ENCODE measurements at places on chromosomes 7 and 10. TPM values are rescaled to one million over a fixed set of nuclear protein-coding genes. Genes with fewer than 3 reads are reported as not detected.

DNA sequence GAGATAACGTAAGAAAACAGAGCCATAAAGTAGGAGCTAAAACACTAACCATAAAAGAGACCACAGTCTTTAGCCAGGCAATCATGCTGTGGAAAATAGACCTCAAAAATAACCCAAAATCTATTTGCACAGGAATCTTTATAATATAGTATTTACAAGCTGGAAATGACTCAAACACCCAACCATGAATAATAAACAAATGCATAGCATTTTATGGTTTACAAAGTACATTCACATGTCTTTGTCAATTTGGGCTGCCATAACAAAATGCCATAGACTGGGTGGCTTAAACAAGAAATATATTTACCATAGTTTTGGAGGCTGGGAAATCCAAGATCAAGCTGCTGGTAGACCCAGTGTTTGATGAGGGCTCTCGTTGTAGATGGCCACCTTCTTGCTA, 65.5 kb upstream of the GRB10 start:
- no peak for DNase-seq
- H3K27me3 ChIP-seq: no peaks in the 10 kb centered on the region
- no peaks in the 10 kb centered on the region for H3K36me3 ChIP-seq
- H3K4me1 ChIP-seq: no peaks in the 10 kb centered on the region
- H3K4me3 ChIP-seq: no peak overlapping the region

- no peak overlapping the region for H3K4me3 ChIP-seq
- no peaks in the 10 kb centered on the region for H3K27me3 ChIP-seq
- H3K27ac ChIP-seq: no peak overlapping the region
- DNase-seq: no peak
Measured at GRCh38 chr10:3745521-3745920, 39.5 kb downstream of the KLF6 start.

GRCh38 chr7:69896121-69896520, 297.8 kb downstream of the AUTS2 start:
- H3K27me3 ChIP-seq: no peaks in the 10 kb centered on the region
- no peaks in the 10 kb centered on the region for H3K4me1 ChIP-seq
- no peaks in the 10 kb centered on the region for H3K36me3 ChIP-seq

- H3K4me1 ChIP-seq: no peaks in the 10 kb centered on the region
- H3K27ac ChIP-seq: no peak overlapping the region
- DNase-seq: no peak
- H3K4me3 ChIP-seq: no peak overlapping the region
- peaks cover 75% of the 10 kb centered on the region for H3K27me3 ChIP-seq
- no peaks in the 10 kb centered on the region for H3K36me3 ChIP-seq
Measured at GRCh38 chr10:101257084-101257483, 27.8 kb upstream of the LBX1 start.

- H3K36me3 ChIP-seq: no peaks in the 10 kb centered on the region
- no peak for DNase-seq
- H3K4me3 ChIP-seq: no peak overlapping the region
- no peaks in the 10 kb centered on the region for H3K4me1 ChIP-seq
- no peaks in the 10 kb centered on the region for H3K27me3 ChIP-seq
Measured at GRCh38 chr10:19595212-19595845, 220.9 kb upstream of the PLXDC2 start.

DNA sequence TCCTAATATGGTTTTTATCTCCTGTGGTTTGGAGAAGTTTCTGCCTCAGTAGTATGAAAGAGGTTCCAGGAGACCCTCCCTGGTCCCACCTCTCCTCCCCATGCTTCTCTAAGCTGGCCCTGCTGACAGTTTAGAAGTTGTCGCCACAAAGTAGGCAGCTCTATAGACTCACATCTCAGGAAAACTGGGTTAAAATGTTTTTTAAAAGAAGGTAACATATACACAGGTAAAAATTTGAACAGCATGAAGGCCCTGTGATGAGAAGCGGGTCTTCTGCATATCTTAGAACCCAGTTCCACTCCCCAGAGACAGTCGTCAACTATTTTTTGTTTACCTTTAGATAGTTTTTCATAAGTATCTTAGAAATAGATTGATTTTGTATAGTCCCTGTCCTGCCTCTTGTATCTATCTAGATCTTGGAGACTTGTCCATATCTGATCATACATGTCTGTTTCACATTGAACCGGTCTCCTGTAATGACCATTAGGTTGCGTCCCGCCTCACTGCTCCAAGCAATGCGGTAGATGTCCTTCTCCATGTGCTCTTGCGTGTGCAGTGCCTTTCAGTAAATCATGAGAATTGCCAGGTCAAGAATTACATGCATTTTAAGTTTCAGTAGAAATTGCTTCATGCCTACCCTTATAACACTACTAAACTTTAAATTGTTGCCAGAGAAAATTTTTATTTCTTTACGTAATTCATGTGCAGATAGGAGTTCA, 2.2 kb downstream of the DUSP5 start:
- peaks cover 1% of the 10 kb centered on the region for H3K36me3 ChIP-seq
- H3K4me1 ChIP-seq: peaks cover 75% of the 10 kb centered on the region
- peak overlapping the region; percentile 90 for H3K27ac ChIP-seq
- no peak for DNase-seq
- H3K4me3 ChIP-seq: peak overlapping the region; percentile 59

- DNase-seq: no peak
- H3K27ac ChIP-seq: no peak overlapping the region
- peaks cover 7% of the 10 kb centered on the region for H3K4me1 ChIP-seq
- H3K4me3 ChIP-seq: no peak overlapping the region
- H3K36me3 ChIP-seq: no peaks in the 10 kb centered on the region
Measured at GRCh38 chr7:128427289-128427891, 17.6 kb upstream of the IMPDH1 start.

- DNase-seq: no peak
- peaks cover 2% of the 10 kb centered on the region for H3K36me3 ChIP-seq
- peak overlapping the region; percentile 88 for H3K27ac ChIP-seq
- H3K4me3 ChIP-seq: peak overlapping the region; percentile 44
- H3K4me1 ChIP-seq: peaks cover 74% of the 10 kb centered on the region
- H3K27me3 ChIP-seq: no peaks in the 10 kb centered on the region
Measured at GRCh38 chr7:44639671-44640321, 33.4 kb downstream of the OGDH start.

- no peaks in the 10 kb centered on the region for H3K27me3 ChIP-seq
- no peaks in the 10 kb centered on the region for H3K36me3 ChIP-seq
- no peak overlapping the region for H3K27ac ChIP-seq
- no peak for DNase-seq
- no peak overlapping the region for H3K4me3 ChIP-seq
- no peaks in the 10 kb centered on the region for H3K4me1 ChIP-seq
Measured at GRCh38 chr10:78886129-78886528, 182.6 kb upstream of the ZMIZ1 start.

GRCh38 chr10:132858121-132859081, 72.5 kb upstream of the NKX6-2 start:
- peak; percentile 54 for DNase-seq
- no peaks in the 10 kb centered on the region for H3K36me3 ChIP-seq
- no peak overlapping the region for H3K4me3 ChIP-seq
- H3K4me1 ChIP-seq: peaks cover 11% of the 10 kb centered on the region

DNA sequence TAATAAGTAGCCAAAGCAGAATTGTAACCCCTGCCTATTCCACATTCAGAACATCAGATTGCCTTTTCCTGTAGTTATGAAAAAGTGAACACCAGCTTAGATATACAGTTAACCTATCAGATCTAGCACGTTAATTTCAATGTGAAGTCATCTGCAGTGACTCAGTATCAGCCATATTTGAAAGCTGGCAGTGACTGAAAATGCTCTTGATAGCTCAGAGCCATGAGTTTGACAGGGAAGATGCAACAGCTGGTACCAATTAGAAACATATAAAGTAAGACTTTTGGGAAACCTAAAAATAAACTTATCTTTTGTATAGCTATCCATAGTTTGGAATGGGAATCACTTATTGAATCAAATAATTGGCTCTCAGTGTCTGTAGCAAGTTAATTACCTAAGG, 284.1 kb upstream of the NPSR1 start:
- H3K4me3 ChIP-seq: no peak overlapping the region
- no peak overlapping the region for H3K27ac ChIP-seq
- H3K4me1 ChIP-seq: no peaks in the 10 kb centered on the region
- no peaks in the 10 kb centered on the region for H3K27me3 ChIP-seq

- no peak for DNase-seq
- no peak overlapping the region for H3K4me3 ChIP-seq
- H3K27ac ChIP-seq: no peak overlapping the region
- no peaks in the 10 kb centered on the region for H3K27me3 ChIP-seq
Measured at GRCh38 chr7:106855540-106856132, 9.4 kb upstream of the PIK3CG start.

GRCh38 chr10:100773646-100774045, 28.3 kb downstream of the PAX2 start:
- DNase-seq: peak; percentile 14
- H3K27ac ChIP-seq: no peak overlapping the region
- H3K4me3 ChIP-seq: no peak overlapping the region
- no peaks in the 10 kb centered on the region for H3K27me3 ChIP-seq
- no peaks in the 10 kb centered on the region for H3K36me3 ChIP-seq
- no peaks in the 10 kb centered on the region for H3K4me1 ChIP-seq

DNA sequence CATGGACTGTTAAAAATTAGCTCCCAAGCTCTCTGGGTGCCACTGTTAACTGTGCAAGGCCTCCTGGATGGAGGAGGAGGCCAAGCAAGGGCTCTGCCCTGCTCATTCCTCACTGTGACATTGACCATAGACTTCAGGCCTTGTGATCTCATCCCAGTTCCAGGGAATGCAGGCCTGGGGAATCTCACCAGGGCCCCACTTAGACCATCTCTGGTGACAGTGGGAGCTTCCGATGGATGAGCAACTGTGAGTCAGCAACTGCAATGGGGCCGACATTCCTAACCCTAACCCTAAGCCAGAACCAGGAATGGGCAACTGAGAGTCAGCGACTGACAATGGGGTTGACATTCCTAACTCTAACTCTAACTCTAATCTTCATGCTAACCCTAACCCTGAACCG, 50.4 kb upstream of the MSMB start:
- peak overlapping the region; percentile 73 for H3K27ac ChIP-seq
- H3K4me1 ChIP-seq: peaks cover 51% of the 10 kb centered on the region
- no peak overlapping the region for H3K4me3 ChIP-seq
- no peak for DNase-seq
- no peaks in the 10 kb centered on the region for H3K36me3 ChIP-seq

GRCh38 chr10:13950543-13950939, 363.8 kb downstream of the PRPF18 start:
- peak overlapping the region; percentile 38 for H3K27ac ChIP-seq
- no peak overlapping the region for H3K4me3 ChIP-seq
- no peaks in the 10 kb centered on the region for H3K36me3 ChIP-seq

DNA sequence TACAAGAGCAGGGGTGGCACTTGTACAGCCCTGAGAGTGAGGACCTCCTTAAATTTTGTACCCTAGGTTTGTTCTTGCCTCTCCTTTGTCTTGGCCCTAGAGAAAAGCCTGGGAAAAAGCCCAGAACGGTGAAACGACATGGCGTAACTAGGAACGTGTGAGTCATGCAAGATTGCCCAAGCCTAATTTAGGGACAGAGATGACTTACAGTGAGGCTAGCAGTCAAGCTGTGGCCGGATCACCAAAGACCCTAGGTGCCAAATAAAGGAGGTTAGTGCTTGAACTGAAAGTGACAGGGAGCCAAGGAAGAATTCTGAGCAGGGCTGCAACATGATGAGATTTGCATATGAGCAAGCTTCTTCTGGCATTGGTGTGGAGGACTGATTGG, 25.1 kb downstream of the TBXAS1 start:
- no peak overlapping the region for H3K4me3 ChIP-seq
- no peaks in the 10 kb centered on the region for H3K27me3 ChIP-seq
- no peak for DNase-seq
- H3K36me3 ChIP-seq: no peaks in the 10 kb centered on the region
- no peaks in the 10 kb centered on the region for H3K4me1 ChIP-seq

DNA sequence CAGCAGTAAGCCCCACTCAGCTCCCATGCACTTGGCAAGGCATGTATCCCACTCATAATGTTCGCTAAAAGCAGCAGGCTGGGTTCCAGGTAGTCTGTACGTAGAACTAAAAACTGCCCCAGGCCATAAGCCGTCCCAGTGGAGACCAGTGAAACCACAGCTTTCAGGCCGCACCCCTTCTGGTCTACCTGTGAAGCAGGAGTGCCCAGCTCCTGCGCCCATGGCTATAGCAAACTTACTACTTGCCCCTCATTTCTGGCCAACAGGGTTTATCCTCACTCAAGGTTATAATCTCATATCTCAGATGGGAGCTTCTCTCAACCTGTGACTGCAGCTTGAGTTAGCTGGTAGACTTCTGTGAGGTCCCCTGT, 338.2 kb upstream of the LRRTM3 start:
- no peaks in the 10 kb centered on the region for H3K4me1 ChIP-seq
- H3K4me3 ChIP-seq: no peak overlapping the region
- no peaks in the 10 kb centered on the region for H3K27me3 ChIP-seq
- no peak overlapping the region for H3K27ac ChIP-seq

- no peak for DNase-seq
- H3K27me3 ChIP-seq: no peaks in the 10 kb centered on the region
- no peaks in the 10 kb centered on the region for H3K4me1 ChIP-seq
Measured at GRCh38 chr7:49643321-49643720, 130.1 kb upstream of the VWC2 start.

GRCh38 chr7:139696552-139696951, 81.2 kb downstream of the HIPK2 start:
- peaks cover 63% of the 10 kb centered on the region for H3K36me3 ChIP-seq
- no peak for DNase-seq
- no peak overlapping the region for H3K4me3 ChIP-seq
- no peaks in the 10 kb centered on the region for H3K27me3 ChIP-seq
- H3K4me1 ChIP-seq: no peaks in the 10 kb centered on the region
- H3K27ac ChIP-seq: peak overlapping the region; percentile 43

DNA sequence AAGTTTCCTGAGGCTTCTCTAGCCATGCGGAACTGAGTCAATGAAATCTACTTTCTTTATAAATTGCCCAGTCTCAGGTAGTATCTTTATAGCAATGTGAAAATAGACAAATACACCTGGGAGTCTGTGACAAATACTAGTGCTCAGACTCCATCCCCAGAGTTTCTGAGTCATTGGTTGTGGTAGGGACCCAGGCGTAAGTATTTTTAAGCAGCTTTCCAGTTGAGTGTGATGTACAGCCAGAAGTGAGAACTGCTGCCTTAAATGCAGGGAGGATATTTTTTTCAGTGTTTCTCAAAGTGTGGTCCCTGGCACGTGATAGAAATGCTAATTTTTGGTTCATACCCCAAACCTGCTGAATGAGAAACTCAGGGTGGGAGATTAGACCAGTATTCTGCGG, 121.7 kb downstream of the SORCS3 start:
- H3K4me3 ChIP-seq: no peak overlapping the region
- H3K36me3 ChIP-seq: no peaks in the 10 kb centered on the region
- H3K4me1 ChIP-seq: no peaks in the 10 kb centered on the region

Gene DPYSL4
- polyA plus RNA-seq: 1.0 TPM

Gene PRLHR
- not detected for polyA plus RNA-seq

Gene ZNF248
- 5.9 TPM for polyA plus RNA-seq

Gene GLRX3
- 51.7 TPM for polyA plus RNA-seq

Gene ZNF425
- polyA plus RNA-seq: 0.83 TPM

Gene PON1
- polyA plus RNA-seq: not detected

Gene PDIA4
- polyA plus RNA-seq: 33.2 TPM

Gene MRLN
- polyA plus RNA-seq: not detected
